Right ventricle myocardium superior (tissue), 1 donor: ENCODE measurements at places on chromosomes 13 and 19. TPM values are rescaled to one million over a fixed set of nuclear protein-coding genes. Genes with fewer than 3 reads are reported as not detected.

- peak; percentile 79 for DNase-seq
These were observed 5.8 kb downstream of the KLF2 start for GRCh38 chr19:16330368-16330801.

GRCh38 chr19:31135841-31136240 is 213.4 kb downstream of the TSHZ3 start:
- no peak for DNase-seq

DNA sequence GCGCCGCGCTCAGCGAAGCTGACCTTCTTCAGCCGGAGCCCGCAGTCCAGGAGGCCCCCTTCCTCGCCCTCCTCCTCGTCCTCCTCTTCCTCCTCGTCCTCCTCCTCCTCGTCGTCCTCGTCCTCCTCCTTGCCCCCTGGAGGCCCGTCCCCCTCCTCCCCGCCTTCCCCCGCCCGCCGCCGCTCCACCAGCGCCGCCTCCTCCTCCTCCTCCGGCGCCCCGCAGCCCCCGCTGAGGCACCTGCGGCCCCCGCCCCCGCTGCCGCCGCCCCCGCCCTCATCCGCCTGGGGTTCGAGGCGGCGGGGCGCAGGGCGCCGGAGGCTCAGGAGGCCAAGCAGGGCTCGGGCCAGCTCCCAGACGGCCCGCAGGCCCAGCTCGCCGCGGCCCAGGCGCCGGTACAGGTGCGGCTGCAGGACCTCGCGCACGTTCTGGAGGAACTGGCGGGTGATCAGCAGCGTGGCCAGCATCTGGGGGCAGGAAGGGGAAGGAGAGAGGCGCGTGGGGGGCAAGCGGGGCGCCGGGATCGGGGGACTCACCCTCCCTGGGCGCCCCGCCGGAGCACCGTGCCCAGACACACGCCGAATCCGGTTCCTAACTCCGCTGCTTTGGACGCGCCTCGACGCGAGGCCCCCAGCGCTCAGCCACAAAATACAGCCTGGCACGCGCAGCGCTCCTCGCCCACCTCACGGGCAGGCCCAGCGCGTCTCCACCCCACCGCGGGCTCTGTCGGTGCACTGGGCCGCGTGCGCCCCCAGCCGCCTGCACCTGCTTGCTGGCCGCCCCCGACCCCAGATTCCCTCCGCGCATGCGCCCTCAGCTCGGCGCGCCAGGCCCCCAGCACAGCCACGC is 5.9 kb downstream of the ANO8 start:
- no peak for DNase-seq

- DNase-seq, result no peak
These were observed 2.4 kb upstream of the SLC7A10 start for GRCh38 chr19:33227870-33228599.

DNA sequence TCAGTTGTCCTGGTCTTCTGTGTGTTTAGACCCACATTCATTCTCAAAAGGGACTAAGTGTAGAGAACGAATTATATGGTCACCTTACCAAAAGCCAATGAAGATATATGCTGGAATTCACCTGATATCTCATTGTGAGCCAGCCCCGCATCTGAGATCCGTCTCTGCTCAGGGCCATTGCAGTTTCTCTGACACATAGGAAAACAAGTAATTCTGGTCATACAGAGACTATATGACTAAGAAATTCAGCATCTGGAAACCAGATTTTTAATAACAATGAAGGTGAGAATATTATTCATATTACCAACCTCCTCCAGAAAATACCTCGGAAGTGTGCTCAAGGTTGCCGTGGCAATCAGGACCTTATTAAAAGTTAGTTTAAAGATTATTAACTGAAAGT is 278.6 kb upstream of the EDNRB start:
- DNase-seq, result no peak

DNA sequence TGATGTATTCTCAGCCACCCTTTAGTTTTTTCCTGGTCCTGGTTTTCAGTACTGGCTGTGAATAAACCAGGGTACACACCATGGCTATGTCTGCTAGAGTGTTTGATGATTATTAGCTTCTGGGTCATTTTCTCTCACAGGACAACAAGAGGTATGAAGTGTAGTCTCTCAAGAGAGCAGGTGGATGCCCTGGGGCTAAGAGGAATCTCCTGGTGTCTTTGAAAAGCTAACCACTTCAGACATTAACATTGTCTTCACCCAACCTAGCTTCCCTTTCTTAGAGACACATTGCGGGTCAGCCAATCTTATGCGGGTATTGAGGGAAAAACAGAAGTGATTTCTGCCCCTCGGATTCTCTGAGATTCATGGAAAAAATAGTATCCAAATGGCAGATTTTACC is 1.6 kb downstream of the ZNF730 start:
- DNase-seq, result no peak

GRCh38 chr13:33634546-33634982 is 183.4 kb upstream of the RFC3 start:
- DNase-seq, result peak; percentile 50

- DNase-seq, result peak; percentile 47
These were observed 84.3 kb downstream of the IER2 start for GRCh38 chr19:13234518-13234917.

- peak; percentile 11 for DNase-seq
These were observed 2.3 kb upstream of the AKAP8 start for GRCh38 chr19:15381864-15382263.

DNA sequence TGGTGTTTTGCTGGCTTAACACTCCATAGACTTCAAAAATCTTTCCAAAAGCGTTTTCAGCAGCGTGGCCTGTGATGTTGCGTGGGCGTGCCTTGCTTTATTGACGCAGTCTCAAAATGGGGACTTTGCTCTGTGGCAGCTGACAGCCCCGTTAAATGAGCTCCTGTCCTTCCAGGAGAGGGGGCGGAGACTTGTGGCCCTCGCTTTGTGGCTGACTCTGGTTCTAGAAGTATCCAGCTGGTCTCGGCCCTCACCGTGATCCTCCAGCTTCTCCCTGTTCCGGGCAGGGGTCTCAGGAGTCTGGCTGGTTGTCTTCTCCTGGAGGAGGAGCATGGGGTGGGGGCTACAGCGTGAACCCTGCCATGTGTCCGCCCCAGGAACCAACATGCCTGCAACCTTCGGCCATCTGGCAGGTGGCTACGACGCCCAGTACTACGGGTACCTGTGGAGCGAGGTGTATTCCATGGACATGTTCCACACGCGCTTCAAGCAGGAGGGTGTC is 8.4 kb upstream of the ZNF554 start:
- no peak for DNase-seq

DNA sequence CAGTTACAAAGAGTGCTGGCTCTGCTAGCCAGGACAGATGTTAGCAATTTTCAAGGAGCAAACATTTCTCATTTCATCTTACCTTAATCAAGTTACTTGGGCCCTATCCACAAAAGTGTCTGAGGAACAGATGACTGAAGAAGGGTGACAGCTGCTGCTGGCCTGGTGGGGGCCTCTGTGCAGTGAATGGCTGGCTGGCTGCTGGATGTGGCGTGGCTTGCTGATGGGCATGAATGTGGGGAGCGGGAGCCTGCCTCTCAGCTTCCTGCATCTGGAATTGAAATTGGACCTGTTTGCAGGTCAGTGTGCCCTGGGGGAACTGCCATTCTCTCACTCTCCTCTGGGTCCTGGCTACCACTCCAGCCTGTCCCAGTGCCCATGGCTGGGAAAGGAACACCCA is 94.7 kb downstream of the RGCC start:
- no peak for DNase-seq

- DNase-seq, result no peak
These were observed 18.1 kb downstream of the TUBGCP3 start for GRCh38 chr13:112569821-112570220.

DNA sequence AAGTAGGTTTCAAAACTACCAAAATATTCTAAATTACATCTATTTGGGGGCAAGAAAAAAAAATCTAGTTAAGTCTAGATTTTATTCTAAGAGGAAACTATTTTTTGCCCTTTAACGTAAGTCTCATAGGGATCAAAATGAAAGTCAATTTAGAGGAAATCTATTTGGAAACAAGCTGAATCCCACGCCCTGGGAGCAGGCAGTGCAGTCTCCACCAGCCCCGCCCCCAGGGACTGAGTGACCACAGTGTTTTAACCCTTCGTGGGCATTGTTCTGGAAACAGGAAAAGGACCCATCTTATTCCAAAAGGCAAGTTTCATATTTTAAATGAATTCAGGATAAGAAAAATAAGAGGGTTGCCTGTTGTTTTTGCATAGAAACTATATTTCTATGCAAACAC is 209.7 kb downstream of the SPRY2 start:
- peak; percentile 88 for DNase-seq

DNA sequence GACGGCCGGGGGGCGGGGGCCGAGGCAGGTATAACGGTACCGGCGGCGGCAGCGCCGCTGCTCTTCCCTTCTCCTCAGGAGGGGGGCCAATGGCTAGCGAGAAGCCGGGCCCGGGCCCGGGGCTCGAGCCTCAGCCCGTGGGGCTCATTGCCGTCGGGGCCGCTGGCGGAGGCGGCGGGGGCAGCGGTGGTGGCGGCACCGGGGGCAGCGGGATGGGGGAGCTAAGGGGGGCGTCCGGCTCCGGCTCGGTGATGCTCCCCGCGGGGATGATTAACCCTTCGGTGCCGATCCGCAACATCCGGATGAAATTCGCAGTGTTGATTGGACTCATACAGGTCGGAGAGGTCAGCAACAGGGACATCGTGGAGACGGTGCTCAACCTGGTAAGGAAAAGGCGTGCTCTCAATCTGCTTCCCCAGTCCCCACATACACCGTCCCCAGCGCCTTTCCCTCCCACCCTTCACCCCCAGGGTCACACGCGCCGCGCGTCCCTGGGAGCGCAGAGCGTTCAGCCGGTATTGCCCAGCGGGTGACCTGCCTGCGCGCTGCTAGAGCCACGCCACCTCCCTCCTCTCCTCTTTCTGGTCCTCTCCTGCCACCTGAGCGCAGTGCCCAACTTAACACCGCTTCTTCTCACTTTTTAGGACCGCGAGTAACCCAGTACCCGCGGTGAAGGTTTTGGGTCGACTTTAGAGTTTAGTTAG is 814 bp downstream of the NBEA start:
- DNase-seq, result peak; percentile 37

GRCh38 chr13:80939581-80939980 is 598.7 kb upstream of the SPRY2 start:
- DNase-seq, result no peak

DNA sequence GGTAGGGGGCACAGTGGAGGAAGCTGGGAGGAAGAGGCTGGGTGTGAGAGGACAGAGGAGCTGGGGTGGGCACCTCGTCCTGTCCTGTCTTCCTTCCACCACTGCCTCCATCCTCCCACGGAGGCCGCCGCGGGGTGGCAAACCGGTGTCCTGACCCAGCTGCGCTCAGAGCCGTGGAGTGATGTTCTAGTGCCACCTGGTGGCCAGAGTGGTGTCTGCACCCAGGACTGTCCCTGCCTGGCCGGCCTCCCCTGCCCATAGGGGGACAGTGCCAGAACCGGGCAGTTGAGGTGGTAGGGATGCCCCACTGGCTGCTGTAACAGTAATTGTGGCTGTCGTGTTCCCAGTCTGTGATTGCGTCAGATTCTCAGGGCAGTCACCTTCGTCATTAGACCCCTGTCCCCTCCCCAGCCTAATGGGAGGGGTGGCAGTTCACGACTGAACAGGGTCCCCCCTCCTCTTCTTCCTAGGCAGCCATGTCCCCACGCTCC is 11.1 kb upstream of the ARRDC2 start:
- DNase-seq, result peak; percentile 91

- DNase-seq, result no peak
These were observed 206.4 kb downstream of the NHLRC3 start for GRCh38 chr13:39244561-39245230.

DNA sequence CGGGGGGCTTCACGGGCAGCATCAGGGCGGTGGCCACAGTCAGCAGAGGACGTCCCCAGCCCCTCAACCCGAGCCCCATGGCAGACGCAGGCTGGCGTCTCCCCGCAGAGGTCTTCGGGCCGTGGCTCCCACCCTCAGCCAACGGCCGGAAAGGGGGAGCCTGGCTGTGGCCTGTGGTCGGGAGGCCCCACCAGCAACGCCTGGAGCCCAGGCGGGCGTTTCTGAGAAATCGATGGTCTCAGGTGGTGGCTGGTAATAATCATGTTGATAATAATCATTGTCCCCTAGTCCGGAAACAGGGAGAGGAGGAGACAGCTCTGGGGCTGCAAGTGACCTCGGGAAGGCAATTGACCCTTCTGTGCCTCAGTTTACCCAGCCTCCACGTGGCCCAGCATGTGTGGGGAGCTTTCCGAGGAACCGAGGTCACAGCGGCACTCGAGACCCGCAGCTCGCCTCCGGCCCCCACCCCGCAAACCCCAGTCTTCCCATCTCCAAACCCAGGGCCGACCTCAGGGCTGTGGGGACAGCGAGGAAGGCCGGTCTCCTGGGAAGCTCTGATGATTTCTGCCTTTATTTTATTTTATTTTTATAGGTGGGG is at the start of gene PRSS57:
Gene PRSS57 (minus strand): TSS at position 101 of the 598 bp plus-strand sequence. CDS start 22 bp downstream, at position 79.
- no peak for DNase-seq

DNA sequence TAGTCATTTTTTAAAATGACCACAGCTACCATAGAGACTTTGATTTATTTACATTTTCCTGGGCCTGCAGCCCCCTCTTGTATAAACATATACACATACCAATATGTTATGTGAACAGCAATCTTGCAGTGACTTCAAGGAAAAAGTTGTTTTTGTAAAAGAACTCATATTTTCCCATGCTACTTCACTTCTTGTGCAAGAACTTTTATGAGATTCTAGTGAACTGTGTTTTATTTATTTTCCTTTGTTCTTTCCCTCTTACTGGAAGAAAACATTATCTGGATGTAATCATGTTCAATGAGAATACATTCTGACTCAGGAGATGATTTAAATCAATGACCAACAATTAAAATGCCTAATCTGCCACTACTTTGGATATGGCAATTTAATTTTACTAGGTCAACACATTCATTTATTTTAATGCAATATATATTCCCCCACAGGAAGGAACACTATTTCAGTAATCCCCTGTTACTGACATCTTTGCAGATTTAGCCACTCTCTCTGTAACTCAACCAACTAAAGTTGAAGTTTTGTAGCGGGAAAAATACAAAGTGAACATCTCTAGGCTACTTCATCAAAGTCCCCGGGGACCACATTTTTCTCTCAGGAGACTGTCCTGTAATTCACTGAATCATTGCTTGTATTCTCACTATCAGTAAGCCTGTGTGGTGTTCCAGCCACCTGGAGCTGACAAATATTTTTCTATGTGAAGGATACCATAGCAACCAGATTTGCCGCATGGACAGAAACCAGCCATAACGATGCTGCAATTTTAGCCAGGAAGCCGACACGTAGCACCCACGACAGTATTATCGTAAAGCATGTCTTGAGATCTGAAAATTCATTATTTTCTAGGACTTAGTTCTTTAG is 90.5 kb downstream of the STARD13 start:
- no peak for DNase-seq

The CYP2S1 gene
- 0.56 TPM for total RNA-seq

The FARSA gene
- 34.6 TPM for total RNA-seq

The BEST2 gene
- total RNA-seq, result not detected

The GJA3 gene
- 13.9 TPM for total RNA-seq

The SLC35E1 gene
- total RNA-seq, result 20.8 TPM

The ACER1 gene
- not detected for total RNA-seq

The EXOC3L2 gene
- 1.3 TPM for total RNA-seq

The CYSLTR2 gene
- total RNA-seq, result 9.3 TPM

The SLC25A41 gene
- not detected for total RNA-seq

The CLEC11A gene
- total RNA-seq, result 3.0 TPM

The MTRF1 gene
- total RNA-seq, result 13.4 TPM

The GPATCH1 gene
- total RNA-seq, result 6.0 TPM

The FGF9 gene
- 9.5 TPM for total RNA-seq

The LILRA1 gene
- total RNA-seq, result 0.48 TPM
